Activated T-helper 1 cell treated with anti-CD3 and anti-CD28 coated beads, Interleukin-12 subunit alpha, Interleukin-12 subunit beta, Interleukin-2, Interleukin-4 antibody, amounts not matched to agents 30 ng/mL and 10 ng/mL and 1 ng/mL, durations not matched to agents 14 hours and 24 hours and 36 hours (primary cell): ENCODE measurements at places on chromosomes 7 and 10. TPM values are rescaled to one million over a fixed set of nuclear protein-coding genes. Genes with fewer than 3 reads are reported as not detected.

DNA sequence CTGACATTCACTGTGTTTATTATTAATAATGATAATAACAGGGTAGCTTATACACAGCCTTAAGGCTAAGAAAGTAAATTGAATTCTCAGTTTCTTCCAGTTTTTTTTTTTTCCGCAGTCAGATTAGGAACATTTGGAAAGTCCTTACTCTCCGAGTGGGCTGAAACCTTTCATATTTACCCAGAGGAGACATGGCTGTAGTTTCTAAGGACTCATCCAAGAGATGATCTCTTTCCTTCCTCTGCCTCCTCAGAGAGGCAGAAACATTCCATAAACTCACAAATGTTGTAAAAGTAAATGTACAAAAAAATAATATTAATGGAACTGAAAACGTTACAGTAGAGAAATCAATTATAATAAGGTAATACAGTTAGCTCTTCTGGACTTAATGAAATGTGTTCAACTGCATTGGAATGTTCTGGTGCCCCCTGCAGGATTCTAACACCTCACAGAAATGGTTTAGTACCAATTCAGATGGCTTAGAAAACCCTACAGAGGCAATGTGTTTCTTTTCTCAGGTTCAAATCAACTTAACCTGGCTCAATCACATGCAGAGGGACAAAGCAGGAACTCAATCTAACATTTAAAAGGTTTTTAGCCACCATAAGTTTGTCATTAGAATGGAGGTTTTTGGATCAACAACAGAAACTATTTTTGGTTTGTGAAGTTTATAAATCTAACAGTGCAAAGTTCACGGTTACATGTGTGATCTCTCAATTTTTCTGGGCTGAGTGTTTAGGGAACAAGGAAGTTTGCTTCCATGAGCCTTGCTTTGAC, 71.7 kb downstream of the ICA1 start:
- DNase-seq, result peak; percentile 41

GRCh38 chr7:15752377-15752776, 65.9 kb upstream of the MEOX2 start:
- no peak for DNase-seq

DNA sequence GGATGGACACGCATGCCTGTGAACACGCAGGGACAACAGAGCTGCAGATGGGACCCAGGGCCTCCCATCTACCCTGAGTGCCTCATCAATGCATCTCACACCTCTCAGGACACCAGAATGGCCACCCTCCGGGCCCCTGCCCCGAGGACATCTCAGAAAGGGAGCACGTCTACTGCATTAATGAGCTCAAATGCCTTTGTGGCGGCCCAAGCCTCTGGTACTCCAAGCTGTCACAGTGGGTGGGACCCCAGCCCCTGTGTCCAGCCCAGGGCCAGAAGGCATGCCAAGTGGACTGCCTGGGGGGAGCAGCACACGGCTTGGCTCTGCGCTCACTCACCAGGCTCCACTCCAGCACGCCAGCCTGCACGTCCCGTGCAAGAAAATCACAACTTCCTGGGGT, 52.0 kb downstream of the TCERG1L start:
- DNase-seq, result no peak

GRCh38 chr10:103451091-103451813, 918 bp downstream of the CALHM2 start:
- DNase-seq, result peak; percentile 34

GRCh38 chr7:109772161-109772560, 1202.5 kb downstream of the DNAJB9 start:
- DNase-seq, result no peak

- no peak for DNase-seq
These were observed 15.2 kb downstream of the CALML5 start for GRCh38 chr10:5484205-5484604.

DNA sequence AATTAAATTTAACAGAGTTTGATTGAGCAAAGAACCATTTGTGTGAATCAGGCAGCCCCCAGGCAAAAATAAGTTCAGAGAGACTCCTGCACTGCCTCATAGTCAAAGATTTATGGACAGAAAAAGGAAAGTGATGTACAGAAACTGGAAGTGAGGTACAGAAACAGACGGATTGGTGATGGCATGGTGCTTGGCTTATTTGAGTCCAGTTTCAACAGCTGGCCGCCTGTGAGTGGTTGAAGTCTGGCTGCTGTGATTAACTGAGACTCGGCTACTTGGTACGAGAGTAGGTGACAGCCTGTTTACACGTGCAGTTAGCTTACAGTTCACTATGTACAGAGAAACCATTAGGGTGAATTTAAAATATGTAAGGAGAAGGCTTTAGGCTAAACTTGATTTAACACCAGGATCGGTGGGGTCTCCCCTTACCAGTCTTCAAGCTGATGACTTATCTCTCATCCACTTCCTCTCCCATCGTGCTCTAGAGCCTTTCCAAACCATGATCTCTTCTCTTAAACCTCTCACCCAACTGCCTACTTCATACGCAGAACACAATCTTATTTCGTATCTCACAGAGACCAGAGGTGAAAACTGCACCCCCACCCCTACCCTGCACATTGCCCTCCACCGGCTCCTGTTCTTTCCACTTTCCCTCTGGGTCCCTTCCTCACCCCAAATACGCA, 5.0 kb upstream of the MSMB start:
- DNase-seq, result no peak

DNA sequence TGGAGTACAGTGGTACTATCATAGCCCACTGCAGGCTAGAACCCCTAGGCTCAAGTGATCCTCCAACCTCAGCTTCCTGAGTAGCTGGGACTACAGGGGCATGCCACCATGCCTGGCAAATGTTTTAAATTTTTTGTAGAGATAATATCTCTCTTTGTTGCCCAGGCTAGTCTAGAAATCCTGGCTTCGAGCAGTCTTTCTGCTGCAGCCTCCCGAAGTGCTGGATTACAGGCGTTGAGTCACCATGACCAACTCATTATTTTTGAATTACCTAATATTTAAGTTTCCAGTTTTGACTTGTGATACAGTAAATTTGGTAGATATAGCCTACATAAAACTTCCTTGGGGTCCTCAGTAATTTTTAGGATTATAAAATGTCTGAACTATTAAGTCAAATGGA, 74.1 kb downstream of the RUNDC3B start:
- DNase-seq, result no peak

DNA sequence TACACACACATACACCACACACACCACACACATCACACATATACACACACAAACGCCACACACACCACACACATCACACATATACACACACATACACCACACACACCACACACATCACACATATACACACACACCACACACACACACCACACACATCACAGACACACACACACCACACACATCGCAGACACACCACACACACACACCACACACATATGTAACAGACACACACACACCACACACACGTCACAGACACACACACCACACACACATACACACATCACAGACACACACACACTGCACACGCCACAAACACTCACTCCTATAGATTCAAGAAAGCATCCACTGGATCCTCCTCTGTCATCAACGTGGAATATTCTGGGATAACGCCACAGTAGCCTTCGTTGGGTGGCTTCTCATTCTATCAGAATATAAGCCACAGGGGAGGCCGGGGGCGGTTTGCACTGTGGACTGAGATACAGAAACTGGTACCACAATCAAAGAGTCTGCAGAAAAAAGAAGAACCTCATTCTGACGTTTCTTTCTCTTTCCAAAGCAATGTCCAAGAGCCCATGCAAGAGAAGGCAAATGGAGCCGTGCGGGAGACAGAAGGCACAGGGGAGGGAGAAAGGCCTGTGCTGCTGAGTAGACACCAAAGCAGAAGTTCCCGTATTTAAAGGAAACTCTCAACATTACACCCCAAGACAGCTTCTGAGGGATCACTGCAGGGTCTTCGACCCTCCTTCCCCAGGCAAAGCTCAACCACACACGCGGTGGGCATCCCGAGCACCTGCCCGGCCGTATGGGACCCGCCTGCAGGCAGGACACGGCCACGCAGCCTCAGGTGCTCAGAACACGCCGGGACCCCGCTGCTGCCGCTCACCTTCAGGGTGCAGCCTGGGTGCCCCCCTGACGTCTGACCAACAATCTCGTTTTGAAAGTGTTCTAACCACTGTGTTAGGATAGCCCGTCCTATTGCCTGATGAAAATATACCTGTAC, 321.2 kb downstream of the DNAJB6 start:
- DNase-seq, result no peak

- no peak for DNase-seq
These were observed 139.7 kb downstream of the ADCY1 start for GRCh38 chr7:45713669-45714520.

DNA sequence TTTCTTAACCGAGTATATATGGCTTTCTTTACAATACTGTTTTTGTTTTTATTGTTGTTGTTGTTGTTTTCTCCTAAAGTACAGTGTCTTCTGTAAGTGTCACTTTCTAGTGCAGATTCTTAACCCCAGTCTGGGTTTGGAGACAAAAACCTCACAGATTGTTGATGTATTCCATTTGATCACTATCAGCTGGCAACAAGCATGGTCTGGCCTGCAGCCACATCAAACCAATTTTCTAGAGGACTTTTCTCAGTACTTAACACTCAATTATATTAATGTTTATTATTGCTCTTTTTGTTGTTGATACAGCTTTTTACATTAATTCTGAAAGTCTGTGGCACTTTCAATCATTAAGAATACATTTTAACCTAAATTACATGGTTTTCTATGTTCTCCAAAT, 17.1 kb downstream of the LRRN3 start:
- DNase-seq, result no peak

- no peak for DNase-seq
These were observed 87.0 kb downstream of the ADK start for GRCh38 chr10:74238031-74238431.

- DNase-seq, result peak; percentile 70
These were observed at the start of gene ACBD5 for GRCh38 chr10:27240212-27241009. TSS of gene ACBD5 (minus strand) at chr10:27240797. CDS start at chr10:27240688, 109 bp downstream.

- DNase-seq, result no peak
These were observed 108.5 kb downstream of the RAB18 start for GRCh38 chr10:27612551-27613035.

GRCh38 chr7:80954191-80954590, 35.3 kb upstream of the SEMA3C start:
- no peak for DNase-seq

The TMEM270 gene
- total RNA-seq, result not detected in 2 replicates
